ENCODE measurements at places on chromosomes 2 and 18.

- DNase-seq, result no peak
Measured at GRCh38 chr2:25313711-25314513, 27.8 kb downstream of the DNMT3A start.

DNA sequence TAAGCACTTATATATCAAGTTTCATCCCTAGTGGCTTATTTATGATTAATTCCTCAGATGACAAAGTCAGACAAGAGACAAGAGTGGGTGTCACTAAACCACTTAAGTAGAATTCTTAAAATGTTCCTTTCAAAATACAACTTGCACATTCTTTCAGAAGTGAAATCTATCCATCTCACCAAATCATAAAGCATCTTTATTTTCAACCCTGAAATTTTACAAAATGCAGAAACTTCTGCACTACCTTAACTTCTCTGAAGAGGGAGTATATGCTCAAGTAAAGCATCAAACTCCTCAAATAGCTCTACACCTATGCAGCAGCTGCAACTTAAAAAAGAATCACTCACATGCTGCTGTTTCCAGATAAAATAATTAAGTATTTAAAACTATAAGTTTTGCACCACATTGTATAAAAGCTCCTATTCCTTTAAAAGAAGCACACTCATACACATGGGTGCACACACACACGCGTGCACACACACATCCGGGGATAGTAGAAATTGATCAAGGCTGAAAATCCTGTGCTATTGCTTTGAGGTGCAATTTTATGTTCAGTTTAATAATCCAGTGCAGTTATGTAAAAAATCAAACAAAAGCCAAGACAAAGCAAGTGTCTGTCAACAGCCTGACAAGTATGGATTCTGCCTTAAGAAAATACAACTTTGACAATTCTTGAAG, 244.5 kb downstream of the TCF4 start:
- DNase-seq, result peak; percentile 49

GRCh38 chr18:77208964-77209363, 40.7 kb upstream of the GALR1 start:
- DNase-seq, result peak; percentile 18

DNA sequence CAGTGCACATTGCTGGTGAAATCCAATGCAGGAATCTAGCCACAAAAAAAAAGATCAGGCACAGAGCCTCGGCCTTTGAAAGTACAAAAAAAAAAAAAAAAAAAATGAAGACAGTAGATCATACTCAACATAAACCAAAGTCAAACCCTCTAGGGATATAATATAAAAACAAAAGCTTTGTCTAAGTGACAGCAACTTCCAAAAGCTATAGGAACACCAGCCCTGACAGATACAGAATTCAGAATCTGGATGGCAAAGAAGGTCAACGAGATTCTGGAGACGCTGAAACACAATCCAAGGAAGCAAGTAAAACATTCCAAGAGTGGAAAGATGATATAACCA, 54.0 kb upstream of the SCN1A start:
- DNase-seq, result no peak

- DNase-seq, result no peak
Measured at GRCh38 chr2:217366966-217367365, 507.1 kb upstream of the TNP1 start.

- DNase-seq, result peak; percentile 36
Measured at GRCh38 chr2:204487447-204488229, 57.6 kb upstream of the PARD3B start.

DNA sequence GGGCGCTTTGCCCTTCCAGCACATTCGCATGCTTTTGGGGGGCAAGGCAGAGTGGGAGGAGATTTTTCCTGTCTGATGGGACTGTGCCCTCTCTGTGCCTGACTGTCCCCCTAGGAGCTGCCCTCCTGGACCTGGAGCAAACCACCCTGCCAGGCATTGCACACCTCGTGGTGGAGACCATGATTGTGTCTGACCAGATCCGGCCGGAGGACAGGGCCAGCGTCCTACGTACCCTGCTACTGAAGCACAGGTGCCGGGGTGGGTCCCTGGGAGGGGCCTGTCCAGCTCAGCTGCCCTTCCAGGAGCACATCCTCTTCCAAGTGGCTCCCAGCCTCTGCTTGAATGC, 5.3 kb downstream of the SLC4A3 start:
- DNase-seq, result no peak

DNA sequence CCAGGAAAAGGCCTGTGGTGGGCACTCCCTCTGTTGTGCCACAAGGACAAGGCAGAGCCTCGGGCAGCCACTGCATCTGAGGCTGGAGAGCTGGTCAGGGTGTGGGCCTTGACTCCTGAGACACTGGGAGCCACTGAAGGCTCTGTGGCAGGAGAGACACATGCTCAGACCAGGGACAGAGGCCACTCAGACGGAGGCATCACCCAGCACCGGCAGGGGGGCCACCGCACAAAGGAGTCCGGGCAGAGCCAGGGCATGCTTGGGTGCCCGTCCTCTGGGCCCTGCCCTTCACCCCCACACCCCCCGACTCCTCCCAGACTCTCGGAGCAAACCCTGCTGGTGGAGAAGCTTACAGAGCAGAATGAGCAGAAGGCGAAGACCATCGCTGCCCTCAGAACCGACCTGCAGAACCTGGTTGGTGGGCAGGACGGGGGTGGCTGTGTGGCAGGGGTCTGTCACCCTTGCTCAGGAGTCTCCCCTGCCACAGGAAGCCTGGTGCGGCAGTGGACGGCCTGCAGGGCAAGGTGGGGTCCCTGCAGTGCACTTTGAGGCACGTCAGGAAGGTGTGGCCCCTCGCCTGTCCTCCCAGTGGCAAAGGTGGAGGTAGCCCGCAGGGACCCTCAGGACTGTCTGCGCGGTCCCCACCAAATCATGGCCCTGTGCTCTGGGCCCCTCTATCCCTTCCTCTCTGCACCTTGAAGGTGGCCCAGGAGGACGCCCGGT, 26.0 kb downstream of the CROCC2 start:
- DNase-seq, result no peak

GRCh38 chr2:15588329-15588919, 3.2 kb upstream of the DDX1 start:
- peak; percentile 64 for DNase-seq

GRCh38 chr2:235607546-235608199, 113.8 kb downstream of the AGAP1 start:
- DNase-seq, result no peak

- DNase-seq, result no peak
Measured at GRCh38 chr18:8247700-8248099, 361.5 kb upstream of the RAB12 start.

DNA sequence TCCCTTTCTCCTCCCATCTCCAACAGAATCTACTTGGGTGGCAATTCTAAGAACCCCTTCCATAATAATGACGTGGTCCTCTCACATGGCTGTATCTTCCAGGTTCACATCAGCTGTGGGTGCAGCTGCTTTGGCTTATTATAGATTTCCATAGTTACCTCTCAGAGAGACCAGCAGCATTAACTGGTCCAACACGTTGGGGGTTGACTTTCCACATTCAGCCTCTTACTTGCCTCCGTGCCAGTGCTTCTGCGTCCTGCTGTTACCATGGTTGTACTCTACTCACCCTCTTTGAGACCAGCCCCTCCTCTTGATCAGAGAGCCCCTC, 570.7 kb downstream of the PLCL1 start:
- no peak for DNase-seq

DNA sequence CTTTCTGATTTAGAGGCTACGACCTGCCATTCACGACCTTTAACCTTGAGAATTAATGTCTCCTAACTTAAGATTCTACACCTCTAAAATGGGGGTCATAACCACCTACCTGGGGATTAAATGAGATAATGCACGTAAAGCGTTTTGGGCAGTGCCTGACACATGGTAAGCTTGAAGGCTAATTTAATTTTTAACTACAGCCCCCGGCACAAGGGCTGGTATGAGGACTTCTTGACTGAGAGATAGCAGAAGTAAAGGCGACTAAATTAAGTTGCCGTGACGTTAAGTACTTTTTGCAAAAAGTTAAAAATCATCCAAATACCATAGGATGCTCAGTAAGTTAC, 549 bp downstream of the MRPL35 start:
- no peak for DNase-seq

GRCh38 chr2:227876300-227876801, 4.9 kb downstream of the DAW1 start:
- DNase-seq, result no peak

DNA sequence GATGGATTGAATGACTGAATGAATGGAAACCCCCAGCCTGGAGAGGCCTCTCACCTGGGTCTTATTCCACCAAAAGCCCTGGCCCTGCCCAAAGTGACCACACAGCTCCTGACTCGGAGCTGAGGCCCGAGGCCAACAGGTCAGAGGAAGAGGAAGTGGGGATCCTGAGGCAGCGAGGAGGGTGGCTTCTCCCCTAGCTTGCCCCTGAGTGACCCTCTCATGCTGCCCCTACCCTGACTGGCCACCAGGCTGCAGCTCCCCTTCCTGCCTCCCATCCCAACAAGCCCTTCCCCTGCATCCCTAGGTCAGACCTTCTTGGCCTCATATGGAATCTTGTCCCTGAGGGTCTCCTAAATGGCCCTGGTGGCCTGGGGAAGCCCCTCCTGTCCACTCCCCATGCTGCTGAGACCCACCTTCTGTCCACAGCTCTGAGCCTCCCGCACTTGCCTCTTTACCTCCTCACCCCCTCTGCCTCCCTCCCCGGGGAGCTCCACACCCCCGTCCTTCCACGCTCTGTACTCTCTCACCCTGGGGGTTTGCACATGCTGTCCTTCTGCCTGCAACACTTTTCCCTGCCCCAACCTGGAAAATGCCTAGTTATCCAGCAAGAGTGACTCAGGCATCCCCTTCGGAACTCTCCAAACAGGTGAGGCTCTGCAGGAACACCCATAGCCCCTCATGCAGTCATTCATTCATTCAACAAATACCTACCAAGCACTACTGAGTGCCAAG, 134.8 kb upstream of the HDAC4 start:
- DNase-seq, result no peak

DNA sequence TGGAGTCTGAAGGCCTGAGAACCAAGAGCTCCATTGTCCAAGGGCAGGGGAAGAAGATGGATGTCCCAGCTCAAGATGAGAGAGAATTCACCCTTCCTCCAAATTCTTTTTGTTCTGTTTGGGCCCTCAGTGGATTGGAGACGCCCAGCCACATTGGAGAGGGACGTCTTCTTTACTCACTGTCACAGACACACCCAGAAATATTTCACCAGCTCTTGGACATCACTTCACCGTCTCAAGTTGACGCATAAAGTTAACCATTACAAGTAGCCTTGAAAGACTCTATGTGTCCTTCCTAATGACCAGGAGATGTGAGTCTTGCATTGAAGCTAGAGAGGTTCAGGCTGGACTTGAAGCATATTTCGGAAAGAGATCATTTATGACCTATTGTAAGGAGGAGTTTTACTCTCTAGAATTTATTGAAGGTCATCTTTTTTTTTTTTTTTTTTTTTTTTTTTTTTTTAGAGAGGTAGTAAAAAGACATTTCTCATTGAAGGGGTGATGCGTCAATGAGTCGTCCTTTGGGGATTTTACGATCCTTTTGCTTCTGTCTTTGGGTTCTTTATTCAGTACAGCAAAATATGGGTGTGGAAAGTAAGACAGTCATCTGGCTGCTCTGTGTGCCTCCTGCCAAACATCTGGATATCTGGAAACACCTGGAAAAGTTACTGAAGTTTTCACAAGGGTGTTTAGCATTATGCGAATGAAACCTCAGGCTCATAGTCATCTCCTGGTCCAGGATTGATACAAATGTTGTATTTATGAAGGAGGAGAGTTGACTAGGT, 118.1 kb downstream of the PRPF40A start:
- DNase-seq, result peak; percentile 47

GRCh38 chr2:181658444-181658843, 1.5 kb upstream of the CERKL start:
- no peak for DNase-seq

- no peak for DNase-seq
Measured at GRCh38 chr2:196591621-196592022, 47.9 kb upstream of the CCDC150 start.

DNA sequence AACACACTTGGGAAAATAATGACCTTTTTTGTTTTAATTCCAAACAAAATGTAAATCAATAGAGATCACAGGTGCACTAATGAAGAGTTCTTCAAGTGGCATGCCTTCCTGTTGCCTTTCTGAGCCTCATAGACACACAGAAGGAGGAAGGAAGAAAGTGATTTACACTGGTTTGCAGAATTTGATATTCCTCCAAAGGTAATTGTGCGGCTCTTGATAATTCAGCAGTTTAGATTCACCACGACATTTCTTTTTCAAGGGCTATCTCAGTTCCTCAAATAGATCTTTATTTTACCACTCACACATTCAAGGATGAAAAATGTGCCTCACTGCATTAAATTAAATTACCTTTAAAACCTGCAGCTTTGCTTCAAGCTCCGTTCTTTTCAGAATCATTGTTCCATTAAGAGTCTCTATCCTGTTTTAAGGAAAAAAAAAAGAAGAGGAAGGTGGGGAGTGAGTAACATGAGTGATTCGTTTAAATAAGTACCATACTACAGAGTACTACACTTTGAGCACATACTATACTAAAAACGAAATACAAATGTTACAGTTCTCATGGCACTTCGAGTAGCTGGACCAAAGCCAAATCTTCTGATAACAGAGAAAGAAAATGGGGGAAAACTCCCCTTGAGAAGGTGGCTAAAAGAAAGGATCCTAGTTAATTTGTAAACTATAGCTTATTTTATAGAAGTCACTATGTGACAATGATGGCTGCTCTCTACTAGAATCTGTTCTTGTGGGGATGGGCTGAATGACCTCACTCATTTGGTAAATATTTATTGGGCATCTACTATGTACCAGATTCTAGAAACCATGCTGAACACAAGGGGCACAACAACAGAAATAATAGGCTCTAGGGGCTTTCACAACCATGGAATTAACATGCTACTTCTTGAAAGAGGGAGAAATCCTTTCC, 16.6 kb downstream of the CYTIP start:
- no peak for DNase-seq

DNA sequence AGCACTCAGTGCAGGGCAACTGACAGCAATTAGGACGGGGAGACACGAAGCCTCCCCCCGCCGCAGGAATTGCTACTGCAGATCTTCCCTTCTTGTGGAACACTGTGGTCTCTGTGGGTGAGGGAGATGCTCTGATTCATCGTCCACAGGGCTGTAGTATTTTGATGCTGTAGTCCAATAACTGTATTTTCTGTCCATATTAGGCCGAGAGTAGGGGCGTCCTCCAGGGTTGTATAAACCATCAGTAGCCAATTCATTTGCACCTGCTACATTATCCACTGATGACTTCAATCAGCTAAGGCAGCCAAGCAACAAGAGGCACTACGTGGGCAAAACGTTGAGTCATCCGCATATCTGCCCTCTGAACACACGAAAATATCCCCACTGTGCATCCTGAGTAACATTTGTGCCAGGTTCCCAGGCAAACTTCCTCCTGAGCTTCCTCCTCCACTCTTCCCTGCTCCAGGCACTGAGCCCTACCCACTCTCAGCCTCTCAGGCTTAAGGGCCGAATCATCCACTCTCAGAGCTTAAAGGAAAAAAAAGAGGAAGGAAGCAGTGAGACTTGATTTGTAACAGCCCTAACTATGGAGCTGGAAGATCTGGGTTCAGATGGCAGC, 62.1 kb downstream of the LBH start:
- DNase-seq, result peak; percentile 87

GRCh38 chr2:39127973-39128372, 7.1 kb upstream of the SOS1 start:
- DNase-seq, result no peak
